ENCODE measurements at places on chromosomes 3 and 15.

DNA sequence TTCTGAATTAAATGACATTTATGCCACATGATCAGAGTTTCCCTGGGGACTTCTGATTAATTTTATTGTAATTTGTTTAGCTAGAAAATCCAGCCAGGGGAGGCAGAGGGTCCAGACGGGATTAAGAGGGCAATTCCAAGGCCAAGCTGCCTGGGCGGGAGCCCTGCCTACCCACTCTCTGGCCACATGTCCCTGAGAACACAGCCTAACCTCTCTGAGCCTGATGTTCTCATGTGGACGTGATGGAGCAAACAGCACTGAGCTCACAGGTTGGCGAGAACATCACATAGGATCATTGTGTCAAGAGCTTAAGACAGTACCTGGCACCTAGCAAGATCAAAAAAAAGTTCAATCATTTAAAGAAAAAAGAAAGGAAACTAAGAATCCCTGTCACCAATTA is 1.0 kb downstream of the LRRC2 start:
- DNase-seq = no peak

DNA sequence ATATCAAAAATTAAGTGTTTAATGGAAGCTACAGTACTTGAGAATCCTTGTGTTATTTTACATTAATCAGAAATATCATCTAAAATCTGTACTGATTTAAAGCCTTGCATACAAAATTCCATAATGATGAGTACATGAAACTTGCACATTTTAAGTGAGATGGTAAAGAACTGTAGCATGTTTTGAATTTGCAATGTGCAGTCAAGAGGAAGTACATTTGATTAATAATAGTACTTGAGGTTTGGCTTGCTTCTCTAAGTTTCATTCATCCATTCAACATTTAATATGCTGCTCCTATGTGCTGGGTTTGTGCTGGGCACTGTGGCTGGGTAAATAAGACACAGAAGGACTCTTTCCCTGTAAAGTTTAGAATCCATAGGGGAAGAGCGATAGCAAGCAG is 332.3 kb downstream of the CNTN3 start:
- DNase-seq = no peak

DNA sequence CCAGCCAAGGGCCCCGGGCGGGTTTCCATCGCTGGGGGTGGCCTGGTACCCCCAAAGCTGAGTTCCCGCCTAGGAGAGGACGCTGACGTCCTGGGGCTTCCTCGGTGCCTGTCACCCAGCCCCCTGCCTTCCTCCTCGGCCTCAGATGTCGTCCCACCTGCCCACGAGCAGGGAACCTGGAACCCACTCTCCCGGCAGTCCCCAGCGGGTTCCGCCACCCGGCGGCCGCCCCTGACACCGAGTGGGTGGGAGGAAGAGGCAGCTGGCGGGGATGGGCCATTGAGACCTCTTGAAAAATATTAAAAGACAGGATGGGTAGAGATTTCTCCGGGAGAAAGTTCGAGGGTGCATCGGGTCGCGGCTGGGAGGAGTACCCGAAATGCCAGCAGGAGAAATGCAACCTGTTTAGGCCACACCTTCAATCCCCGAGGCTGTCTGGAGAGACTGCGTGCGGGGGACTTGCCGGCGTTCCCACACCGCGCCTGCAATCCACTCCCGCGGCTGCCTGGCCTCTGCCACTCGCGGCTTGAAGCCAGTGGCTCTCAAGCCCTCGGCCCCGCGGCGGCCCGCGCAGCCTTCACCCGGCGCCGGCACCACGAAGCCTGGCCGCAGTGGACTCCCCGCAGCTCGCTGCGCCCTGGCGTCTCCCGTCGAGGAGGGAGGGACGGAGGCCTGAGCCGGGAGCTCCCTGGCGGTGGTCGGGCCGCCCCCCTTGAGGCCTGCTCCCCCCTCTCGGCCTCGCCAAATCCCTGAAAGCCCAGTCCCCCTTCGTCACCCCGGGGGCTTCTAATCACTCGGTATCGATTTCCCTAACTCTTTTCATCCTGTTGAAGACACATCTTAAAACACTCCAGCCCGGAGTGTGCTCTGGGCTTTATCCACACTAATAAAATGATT is 8.6 kb upstream of the NR2F2 start:
- DNase-seq = no peak

- DNase-seq = no peak
Measured at GRCh38 chr3:154794814-154795445, 285.2 kb upstream of the MME start.

GRCh38 chr3:15081960-15082664 is 16.8 kb downstream of the RBSN start:
- DNase-seq = no peak

DNA sequence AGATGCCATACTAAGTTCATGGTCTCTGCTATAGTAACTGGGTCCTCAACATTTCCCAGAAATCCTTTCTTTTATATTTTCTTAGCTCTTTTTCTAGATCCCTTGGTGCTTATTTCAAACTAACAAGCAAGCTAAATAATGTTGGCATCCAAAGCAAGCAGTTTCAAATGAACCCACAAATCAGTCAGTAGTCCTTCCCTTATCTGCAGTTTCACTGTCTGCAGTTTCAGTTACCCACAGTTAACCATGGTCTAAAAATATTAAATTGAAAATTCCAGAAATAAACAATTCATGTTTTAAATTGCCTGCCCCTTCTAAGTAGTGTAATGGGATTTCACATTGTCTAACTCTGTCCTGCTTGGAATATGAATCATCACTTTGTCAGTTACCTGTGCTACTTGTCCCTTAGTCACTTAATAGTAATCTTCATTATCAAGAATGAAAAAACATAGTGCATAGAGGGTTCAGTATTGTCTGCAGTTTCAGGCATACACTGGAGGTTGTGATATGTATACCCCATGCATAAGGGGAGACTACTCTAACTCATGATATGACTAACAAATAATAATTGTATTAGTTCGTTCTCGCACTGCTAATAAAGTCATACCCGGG is 633.7 kb downstream of the MECOM start:
- no peak for DNase-seq

DNA sequence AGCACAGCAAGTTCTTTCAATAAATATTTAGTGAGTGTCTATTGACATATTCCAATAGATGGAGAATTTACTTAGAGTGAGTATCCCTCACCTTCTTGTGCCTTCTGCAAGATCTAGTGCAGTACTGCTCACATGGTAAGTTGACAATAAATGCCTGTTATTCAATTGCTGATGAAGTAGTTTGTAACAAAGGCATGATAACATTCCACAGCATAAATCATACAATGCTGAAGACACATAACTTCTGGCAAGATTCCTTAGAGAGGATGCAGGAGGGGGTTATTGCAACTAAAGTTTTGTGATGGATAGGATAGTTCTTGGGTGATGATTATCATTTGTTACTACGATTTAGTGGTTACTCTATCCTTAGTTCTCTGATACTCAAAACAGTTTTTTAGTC is 112.2 kb upstream of the RBMS3 start:
- no peak for DNase-seq

DNA sequence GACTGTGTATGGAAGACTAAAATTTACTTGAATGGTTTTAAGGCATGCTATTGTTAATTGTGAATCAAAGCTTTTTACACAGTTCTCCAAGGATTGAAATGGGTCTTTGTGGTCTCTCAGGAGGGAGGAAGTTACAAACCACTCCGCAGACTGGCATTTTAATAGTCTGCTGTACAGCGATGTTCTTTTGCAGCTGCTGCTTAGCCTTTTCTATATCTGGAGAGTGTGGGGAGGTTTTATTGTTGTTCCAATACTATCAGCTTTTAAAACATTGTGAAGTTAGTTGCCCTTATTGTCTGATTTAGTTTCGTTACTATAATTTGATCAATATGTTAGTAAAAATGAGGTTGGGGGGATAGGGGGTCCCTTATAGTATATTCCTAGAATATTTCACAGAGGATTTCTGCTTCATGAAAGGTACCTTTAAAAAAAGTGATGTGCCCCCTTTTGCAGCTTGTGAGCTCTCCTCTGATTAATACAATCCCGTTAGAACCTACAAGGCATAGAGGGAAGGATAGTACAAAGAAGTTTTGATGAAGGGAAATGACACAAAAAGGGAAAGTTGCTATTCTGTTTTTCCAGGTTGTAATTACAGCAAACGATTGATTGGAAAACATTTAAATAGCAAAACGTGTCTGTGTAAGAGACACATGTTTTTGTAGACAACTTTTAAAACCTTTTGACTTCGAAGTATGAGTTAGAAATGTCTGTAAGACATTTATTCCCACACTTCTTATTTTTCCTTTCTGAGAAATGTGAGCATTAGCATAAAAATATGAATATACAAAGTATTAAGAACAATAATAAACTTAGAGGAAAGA is 158.3 kb upstream of the CGNL1 start:
- DNase-seq = no peak

DNA sequence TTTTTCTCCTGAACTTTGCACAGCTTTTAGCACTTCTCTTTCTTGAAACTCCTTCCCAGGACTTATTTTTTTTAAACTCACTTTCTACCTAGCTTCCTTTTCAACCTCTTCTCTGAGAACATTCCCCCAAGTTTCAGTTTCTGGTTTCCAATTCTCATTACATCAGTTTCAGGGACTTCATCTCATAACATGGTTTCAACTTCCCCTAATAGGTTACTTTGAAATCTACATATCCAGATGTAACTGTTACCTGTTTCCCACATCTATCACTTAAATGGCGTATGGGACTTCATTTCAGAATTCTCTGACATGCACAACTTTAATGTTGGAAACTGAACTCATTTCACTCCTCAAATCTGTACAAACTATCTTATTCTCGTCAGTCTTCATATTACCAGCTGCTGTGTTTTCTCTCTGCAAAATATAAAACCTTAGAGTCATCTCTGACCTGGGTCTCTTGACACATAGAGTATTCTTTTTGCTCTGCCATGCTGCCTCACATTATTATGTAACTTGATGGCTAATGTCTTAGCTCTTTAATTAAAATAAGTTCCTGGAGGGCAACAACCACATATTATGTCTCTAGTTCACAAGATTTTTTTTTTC is 58.4 kb downstream of the NME9 start:
- no peak for DNase-seq

DNA sequence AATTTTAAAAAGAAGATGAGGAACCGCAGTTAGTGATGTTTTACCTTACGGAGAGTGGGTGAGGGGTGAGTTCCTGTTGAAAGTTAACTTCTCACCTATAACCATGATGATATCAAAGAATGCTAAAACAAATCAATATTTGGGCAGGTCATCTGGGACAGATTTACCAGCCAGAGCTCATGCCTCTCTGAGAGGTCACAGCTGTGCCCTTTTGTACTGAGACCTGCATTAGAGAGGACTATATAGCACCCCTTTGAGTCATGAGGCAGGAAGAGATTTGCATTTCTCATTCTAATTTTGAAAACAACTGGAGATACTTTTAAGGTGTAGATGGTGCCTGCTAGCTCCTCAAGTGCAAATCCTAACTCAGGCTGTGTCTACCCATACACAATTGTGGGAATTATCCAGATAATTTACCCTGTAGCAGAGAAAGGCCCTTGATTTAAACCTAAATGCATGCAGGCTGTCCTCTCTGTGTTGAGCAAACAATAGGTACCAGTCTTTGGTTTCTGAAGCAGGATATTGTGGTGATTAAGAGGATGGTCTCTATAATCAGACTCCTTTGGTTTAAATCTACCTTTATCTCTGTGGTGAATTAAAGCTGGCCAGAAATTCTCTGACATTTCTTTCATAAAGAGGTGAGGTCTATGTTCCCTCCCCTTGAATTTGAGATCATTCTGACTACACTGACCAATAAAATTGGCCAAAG is 5.8 kb upstream of the TM4SF4 start:
- no peak for DNase-seq

DNA sequence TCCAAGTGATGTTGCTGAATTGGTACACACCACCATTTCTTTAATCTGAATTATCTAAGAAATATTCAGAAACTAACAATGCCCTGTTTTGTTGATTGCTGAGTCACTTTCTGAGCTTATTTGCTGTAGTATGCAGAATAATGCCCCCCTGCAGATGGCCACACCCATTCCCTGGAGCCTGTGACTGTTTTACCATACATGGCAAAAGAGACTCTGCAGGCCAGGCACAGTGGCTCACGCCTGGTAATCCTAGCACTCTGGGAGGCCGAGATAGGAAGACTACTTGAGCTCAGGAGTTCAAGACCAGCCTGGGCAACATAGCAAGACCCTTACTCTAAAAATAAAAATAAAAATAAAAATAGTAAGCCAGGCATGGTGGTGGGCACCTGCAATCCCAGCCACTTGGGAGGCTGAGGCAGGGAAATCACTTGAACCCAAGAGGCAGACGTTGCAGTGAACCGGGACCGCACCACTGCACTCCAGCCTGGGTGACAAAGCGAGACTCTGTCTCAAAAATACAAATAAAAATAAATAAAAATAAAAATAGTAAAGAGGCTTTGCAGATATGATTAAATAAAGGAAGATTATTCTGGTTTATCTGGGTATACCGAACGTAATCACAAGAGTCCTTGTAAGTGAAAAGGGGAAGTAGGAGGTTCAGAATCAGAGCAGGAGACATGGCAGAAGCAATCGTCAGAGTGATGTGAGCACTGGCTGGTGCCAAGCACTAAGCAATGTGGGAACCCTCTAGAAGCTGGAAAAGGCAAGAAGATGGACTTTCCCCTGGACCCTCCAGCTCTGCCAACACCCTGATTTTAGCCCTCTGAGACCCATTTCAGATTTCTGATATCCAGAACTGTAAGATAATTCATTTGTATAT is 19.0 kb downstream of the PCYT1A start:
- DNase-seq = no peak

DNA sequence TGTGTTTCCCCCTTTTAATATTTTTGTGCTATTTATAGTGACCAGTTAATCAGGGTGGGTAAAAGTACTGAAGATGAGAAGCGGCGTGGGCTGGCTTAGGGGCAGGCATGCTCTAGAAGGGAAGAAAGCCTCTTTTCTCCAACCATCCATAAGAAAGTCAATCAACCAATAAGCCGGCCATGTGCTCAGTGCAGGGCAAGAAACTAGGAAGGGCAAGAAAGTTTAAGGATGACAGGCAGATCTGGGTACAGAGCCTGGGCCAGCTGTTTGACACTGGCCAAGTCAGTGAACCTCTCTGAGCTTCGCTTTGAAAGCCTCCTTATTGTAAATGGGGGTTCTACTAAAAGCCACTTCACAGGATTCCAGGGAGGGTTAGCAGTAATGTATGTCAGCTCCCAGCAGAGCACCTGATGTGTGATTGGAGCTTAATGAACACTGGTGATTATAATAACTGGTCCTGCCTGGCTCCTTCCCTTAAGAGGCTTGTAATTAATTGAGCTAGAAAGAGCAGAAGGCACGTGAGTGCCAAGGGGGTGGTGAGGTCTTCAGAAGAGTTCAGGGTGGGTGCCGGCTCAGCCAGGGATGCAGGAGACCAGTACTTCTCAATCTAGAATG is 5.7 kb upstream of the CHRNA3 start:
- no peak for DNase-seq

GRCh38 chr3:194986208-194987043 is 284.5 kb downstream of the XXYLT1 start:
- DNase-seq = no peak

GRCh38 chr15:62465173-62465572 is 300.1 kb upstream of the C2CD4B start:
- no peak for DNase-seq

GRCh38 chr3:121627211-121627610 is 33.5 kb downstream of the HCLS1 start:
- DNase-seq = no peak

GRCh38 chr3:14787630-14788029 is 31.1 kb upstream of the FGD5 start:
- no peak for DNase-seq

- DNase-seq = no peak
Measured at GRCh38 chr3:158731938-158732855, at the start of gene RARRES1. Gene RARRES1, minus strand, starts transcription at chr3:158732457. Its CDS starts 42 bp downstream, at chr3:158732415.

All from C1 segment of cervical spinal cord (tissue), 14 donors.